Hypothalamus (tissue), 51 donors: ENCODE measurements at places on chromosomes 1 and 21.

DNA sequence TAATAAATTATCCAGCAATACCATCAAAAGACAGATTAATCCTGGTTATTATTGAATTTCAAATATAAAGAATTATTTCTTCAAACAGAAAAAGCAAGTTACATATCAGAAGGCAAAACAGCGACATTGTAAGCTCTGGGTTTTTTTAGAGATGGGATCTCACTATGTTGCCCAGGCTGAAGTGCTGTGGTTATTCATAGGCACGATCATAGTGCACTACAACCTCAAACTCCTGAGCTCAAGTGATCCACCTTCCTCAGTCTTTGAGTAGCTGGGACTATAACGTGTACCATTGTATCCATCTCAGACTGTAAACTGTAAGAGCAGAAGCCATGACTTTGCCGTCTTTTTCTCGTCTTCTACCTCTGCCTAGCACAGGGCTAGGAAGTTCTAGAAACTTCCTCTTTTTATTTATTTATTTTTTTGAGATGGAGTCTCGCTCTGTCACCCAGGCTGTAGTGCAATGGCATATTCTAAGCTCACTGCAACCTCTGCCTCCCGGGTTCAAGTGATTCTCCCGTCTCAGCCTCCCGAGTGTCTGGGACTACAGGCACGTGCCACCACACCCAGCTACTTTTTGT lies 20.0 kb upstream of the GPX7 start:
- no peak for DNase-seq

GRCh38 chr21:39082656-39083376 lies 100.4 kb downstream of the PSMG1 start:
- no peak for DNase-seq

DNA sequence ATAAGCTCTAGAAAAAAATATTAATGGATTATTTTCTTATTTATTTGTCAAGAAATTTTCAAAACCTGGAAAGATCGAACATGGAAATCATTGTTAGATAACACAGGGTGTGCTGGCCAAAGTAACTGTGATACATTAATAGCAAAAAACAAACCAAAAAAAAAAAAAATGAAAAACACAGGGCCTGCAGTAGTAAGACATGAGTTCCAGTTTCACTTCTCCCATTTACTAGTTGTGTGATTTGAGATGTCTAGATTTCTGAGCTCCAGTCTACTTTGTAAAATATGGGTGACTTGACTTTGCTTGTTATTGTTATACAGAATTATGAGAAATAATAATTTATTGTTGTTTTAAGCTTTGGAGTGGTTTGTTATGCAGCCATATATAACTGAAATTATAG lies 13.6 kb downstream of the FAM177B start:
- no peak for DNase-seq

- DNase-seq = no peak
Measured at GRCh38 chr1:92877081-92877711, 45.4 kb downstream of the RPL5 start.

DNA sequence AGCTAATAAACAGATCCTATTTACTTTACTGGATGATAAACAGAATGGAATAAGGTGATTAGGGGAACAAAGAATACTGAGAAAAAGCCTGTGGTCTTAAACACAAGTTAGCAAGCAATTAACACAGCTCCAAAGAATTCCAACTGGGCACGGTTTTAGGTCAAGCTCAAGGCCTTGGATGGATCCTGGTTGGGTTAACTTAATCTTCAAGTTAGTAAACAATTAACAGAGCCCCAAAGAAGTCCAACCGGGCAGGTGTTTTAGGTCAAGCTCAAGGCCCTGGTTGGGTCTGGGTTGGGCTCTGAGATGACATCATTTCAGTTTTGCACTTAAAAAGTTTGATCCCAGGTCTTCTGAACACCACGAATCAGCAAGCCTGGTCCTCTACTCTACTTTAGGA lies 1086.3 kb upstream of the TMPRSS15 start:
- DNase-seq = no peak

- peak; percentile 60 for DNase-seq
Measured at GRCh38 chr1:109482791-109483671, 674 bp upstream of the ATXN7L2 start.

DNA sequence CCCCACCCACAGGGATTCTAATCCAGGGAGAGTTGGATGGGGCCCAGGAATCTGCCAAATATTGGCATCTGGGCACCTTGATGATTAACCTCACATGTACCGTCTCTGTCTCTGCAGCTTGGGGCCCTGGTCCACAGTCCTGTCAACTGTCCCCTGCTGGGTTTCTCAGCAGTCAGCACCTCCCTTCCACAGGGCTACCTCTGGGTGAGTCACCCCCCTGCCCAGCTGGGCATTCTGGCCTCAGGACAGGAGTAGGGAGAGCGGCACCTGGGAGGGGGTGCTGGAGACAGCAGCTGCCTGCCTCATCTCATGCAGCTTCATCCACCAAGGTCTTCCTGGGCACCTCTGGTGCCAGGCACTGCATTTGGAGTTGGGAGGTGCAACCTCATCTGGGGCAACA lies 100.6 kb upstream of the ACTL8 start:
- DNase-seq = no peak

DNA sequence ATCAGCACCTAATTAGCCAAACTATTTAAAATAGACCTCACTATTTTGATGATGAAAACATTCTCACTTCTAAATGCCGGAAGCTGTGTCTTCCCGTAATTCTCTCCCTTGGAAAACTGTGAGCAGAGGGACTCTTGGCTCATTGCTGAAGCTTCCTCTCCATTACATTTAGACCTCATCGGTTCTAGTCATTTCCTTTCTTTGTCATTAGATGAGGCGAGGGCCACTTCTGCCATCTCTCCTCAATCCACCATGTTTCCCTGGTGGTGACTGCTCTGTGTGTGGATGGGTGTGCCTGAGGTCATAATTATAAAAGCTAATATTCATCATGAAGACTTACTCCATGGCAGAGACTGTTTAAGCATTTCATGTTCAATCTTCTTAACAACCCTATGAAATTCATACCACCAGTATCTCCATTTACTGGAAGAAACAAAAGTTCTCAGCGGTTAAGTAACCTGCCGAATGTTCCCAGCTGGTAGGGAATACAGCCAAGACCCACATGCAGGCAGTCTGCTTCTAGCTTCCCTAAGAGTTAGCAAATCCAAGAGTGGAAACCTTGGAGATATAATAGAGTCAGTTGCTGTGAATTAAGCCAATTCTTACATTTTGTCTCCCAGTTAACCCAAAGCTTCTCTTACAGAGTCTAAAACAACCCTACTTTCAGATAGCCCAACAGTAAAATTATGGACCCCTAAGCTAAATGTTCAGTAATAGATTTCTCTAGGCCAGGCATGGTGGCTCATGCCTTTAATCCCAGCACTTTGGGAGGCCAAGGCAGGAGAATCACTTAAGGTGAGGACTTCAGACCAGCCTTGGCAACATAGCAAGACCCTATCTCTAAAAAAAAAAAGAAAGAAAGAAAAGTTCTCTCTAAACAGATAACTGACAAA lies 156.2 kb downstream of the ZBTB18 start:
- DNase-seq = no peak

- DNase-seq = no peak
Measured at GRCh38 chr1:160830321-160831153, 32.1 kb downstream of the CD244 start.

DNA sequence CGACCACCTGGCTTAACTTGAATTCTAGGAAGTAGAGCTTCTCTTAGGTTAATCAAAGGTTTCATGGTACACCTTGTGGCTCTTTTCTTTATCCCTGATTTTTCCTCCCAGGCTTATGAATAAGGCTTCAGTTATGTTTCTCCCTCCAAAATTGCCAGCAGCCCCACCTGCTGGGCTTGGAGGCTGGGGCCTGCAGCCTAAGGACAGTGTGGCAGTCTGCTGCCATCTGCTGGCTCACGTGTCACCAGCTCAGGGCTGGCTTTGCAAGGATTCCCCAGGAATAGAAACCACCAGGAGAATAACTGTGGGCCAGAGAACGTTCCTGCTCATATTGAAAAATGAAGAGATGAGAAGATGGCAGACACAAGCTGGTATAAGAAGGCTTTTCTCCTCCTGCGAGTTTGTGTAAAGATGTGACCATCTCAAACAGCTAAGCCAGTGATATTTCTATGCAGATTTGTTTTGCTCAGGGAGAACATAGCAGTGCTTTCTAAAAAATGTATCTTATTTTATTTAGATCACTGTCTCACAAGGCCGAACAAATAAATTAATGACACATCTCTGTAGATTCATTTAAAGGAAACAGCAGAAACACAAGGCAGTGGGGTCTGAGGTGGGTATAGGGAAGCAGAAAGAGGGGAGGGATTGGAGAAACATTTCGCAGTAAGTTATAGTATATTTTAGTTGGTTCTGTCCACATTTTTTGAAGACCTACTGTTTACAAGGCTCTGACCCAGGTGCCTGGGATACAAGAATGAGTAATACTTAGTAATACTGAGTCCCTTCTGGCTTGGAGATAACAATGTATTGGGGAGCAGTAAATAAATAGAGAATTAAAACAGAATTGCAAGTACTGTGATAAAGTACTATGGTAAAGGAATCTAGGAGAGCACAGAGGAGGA lies 291.1 kb upstream of the SGIP1 start:
- DNase-seq = peak; percentile 93

DNA sequence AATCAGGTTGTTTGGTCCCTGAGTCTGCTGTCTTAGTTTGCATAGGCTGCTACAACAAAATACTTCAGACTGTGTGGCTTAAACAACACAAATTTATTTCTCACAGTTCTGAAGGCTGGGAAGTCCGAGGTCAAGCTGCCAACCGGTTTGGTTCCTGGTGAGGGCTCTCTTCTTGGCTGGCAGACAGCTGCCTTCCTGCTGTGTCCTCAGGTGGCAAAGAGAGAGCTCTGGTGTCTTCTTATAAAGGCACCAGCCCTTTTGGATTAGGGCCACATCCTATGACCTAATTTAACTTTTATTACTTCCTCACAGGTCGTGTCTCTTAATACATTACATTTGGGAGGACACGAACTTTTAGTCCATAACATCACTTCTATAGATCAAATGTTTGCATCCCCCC lies 89.6 kb upstream of the CD34 start:
- no peak for DNase-seq

DNA sequence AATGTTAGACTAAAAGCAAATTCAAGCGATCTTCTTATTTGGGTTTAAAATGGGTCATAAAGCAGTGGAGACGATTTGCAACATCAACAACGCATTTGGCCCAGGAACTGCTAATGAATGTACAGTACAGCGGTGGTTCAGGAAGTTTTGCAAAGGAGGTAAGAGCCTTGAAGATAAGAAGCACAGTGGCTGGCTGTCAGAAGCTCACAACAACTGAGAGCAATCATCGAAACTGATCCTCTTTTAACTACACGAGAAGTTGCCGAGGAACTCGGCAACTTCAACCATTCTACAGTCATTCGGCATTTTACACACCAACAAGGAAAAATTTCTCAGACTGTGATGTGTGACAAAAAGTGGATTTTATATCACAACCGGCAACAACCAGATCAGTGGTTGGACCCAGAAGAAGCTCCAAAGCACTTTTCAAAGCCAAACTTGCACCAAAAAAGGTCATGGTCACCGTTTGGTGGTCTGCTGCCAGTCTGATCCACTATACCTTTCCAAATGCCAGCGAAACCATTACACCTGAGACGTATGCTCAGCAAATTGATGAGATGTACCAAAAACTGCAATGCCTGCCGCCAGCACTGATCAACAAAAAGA lies 47.9 kb downstream of the ASH1L start:
- DNase-seq = no peak

DNA sequence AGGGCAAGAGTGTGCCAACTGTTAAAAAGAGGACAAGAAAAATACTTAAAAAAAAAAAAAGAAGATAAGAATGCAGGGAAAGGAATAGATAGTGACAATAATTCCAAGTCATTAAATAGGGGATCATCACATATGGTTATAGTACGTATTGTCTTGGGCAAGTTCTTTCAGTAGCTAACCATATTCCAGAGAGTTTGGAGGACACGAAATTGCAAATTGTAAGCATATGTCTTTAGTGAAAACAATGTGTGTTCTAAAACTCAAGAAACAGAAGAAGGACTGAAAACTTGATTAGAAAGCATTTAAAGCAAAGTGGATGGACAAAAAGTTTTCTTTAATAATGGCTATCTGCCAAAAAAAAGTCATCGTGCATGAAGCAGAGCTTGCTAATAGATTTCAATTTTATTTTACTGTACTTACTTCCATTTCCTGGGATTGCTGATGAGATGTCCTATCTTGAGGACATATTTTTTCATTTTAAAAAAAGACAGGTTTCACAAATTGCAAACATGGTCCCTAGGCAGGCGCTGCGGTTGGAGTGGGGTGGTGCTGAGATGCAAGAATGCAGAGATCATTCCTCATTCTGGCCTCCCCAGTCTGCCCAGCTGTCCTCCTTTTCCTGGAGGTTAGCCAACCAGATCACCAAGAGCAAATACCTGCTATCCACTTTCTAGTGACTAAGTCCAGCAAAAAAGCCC lies 11.9 kb downstream of the TSPAN2 start:
- DNase-seq = no peak

GRCh38 chr1:21012937-21013336 lies 163.8 kb downstream of the EIF4G3 start:
- DNase-seq = no peak

DNA sequence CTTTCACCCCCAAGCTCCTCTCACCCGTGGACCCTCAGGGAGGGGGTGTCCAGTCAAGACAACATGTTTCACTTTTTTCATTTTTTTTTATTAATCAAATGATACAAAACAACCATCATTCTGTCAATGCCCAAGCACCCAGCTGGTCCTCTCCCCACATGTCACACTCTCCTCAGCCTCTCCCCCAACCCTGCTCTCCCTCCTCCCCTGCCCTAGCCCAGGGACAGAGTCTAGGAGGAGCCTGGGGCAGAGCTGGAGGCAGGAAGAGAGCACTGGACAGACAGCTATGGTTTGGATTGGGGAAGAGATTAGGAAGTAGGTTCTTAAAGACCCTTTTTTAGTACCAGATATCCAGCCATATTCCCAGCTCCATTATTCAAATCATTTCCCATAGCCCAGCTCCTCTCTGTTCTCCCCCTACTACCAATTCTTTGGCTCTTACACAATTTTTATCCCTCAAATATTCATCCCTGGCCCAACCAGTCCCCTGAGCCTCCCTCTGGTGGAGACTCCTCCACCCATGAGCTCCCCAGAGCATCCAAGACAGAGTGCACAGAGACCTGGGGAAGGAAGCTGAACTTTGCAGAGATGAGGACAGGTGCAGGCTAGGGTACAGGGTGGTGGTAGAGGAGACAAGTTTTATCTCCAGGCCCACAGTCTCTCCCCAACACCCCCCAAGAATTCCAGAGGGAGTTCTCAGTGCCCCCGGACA lies 1.4 kb upstream of the S100A16 start:
- no peak for DNase-seq

DNA sequence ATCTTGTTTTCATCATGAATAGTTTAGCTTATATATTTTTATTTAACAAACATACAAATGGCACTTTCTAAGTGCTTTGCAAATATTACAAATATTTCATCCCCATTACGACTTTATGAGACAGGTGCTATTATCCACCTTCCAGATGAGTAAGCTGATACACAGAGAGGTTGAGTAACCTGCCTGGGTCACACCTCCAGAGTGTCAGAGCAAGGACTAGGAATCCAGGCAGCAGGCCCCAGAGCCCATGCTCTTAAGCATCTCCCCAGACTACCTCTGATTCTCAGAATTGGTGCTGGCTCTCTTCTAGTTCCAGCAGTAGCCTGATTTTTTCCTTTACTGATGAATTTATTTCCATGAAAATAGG lies 40.0 kb downstream of the EPHB2 start:
- DNase-seq = no peak
